ENCODE measurements at places on chromosomes 16 and 17.

DNA sequence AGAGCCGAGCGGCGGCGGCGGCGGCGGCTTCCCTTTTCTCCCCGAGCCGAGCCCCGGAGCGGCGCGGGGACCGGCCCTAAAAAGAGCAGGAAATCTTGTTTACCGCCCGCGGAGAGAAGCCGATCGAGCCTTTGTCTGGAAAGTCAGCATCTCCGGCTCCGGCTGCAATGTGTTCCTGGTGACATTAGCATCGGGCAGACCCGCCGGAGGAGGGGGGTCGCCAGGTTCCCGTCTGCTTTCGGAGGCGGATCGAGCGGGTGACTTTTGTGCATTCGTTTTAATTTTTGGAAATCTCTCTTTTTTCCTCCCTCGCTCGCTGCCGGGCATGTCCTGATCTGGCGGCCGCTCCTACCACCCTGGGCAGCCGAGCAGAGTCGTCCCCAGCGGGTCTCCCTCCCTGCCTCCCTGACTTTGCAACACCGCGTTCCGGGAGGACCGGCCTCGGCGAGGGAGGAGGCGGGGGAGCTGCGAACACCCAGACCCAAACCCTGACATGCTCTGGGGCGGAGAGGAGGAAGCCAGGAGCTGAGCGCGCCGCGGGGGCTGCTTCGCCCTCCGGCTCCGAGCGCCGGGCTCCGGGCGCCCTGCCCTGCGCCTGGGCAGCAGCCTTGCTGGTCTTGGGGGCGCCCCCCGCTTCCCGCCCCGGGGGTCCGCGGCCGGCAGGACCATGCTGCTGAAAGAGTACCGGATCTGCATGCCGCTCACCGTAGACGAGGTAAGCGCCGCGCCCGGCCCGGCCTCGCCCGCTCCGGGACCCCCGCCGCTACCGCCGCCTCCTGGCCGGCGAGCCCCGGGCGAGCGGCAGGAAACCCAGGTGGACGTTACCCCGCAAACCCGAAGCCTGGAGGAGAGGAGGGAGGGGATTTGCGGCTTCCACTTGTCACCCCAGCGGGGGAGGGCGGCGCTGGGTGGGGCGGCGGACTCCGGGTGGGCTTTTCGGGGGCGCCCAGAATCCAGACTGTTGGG, 690 bp downstream of the PITPNC1 start:
- DNase-seq, result no peak

GRCh38 chr16:28285649-28286048, 6.7 kb upstream of the SBK1 start:
- DNase-seq, result no peak

DNA sequence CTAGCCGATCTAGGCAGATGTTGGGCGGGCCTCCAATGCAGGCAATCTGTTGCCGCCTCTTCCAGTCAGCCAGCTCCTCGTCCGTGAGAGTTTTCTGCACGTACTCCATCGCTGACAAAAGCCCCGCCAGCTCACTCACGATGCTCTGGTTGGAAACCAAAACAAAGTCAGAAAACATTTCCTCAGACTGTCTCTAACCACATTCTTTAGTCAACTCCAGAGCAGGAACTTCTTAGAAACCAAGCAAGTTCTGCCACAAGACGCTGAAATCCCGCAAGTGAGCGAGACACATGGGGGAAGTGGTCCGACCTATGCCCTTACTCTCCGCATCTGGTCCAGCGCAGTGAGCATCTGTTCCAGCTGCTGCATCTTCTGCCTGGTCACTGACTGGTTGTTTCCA, 49.1 kb downstream of the STAT5A start:
- no peak for DNase-seq

DNA sequence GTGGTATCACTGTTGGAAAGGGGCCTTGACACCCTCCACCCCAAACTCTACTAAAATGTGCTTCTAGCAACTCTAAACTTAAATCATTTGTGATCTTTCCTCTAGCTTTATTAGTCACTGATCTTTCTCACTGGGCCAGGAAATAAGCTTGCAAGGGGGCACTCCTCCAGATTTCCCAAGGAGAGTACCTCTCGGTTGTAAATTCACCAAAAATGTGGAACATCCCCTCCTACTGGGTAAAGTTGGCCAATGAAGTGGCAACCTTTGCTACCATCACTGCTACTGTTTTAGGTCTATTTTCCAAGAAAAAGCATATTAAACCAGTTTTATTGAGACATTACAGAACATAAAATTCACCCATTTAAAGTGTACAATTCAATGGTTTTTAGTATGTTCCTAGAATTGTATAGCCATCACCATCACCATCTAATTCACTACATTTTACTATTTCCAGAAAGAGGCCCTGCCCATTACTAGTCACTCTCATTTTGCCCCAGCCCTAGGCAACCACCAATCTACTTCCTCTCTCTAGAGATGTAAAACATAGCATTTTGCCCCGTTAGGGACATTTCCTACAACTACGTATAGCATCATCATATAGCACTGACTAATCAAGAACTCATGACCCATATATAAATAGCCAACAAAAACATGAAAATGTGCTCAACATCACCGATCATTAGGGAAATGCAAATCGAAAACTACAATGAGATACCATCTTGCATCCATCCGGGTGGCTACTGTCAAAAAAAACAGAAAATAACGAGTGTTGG, 44.6 kb upstream of the ADCY9 start:
- DNase-seq, result no peak

DNA sequence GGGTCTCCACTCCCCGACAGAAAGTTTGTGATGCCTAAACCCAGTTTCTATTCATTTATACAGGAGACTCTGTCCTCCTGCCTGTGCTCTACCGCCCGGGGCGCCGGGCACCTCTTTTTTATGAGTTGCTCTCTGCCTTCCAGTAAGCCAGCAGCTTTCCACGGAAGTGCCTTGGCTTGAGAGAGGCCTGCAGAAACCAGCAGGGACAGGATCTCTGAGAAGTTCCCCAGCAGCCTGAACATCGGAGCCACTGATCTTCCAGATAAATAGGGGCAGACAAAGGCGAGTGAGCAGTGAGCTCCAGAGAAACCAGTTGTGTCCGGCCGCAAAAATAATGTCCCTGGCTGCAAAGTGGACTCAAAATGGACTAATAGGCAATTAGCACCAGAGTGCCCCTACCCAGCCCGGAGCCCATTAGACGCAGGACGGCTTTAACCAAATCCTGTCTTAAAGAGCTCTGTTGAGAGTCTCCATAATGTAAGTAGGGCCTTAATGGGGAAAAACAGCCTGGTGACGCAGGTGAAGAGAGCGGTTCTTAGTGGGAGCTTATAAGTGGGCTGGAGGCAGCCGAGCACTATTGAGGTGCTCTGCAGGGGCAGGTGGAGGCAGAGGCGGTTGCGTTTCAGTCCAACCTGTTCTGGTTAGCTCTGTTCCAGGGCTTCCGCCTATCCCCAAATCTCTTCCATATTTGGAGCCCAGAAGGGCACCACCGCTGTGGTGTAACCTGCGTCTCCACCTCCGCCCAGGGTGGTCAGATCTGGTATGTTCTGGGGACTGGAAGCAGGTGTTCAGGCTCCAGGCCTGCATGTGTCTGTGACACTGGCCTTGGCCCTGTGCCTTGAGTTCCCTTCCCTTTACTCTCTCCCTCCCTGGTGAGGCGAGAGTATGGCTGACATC, 74.1 kb downstream of the NT5M start:
- no peak for DNase-seq

DNA sequence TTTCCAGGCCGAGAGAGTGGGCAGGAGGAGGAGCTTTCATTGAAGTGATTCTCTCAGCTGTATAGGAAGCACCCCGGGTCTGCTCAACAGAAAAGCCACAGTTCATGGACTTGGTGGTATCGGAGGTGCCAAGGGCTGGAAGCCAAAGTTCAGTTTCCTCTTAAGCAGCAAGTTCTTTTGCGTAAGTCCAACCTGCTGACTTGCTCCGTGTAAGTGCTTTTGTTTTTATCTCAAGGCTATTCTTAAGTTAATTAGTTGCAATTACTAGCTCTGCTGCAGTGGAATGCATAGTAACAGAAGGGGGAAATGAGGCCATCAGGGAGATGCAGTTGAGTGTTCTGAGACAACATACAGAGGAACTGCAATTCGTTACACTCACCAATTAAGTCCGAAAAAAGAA, 44.6 kb downstream of the SMIM36 start:
- DNase-seq, result no peak

Measured in SK-N-MC (cell line).